ENCODE measurements at places on chromosomes 5 and 9.
A peak's percentile ranks its signal among the peaks of the same experiment; 100 is the strongest.

DNA sequence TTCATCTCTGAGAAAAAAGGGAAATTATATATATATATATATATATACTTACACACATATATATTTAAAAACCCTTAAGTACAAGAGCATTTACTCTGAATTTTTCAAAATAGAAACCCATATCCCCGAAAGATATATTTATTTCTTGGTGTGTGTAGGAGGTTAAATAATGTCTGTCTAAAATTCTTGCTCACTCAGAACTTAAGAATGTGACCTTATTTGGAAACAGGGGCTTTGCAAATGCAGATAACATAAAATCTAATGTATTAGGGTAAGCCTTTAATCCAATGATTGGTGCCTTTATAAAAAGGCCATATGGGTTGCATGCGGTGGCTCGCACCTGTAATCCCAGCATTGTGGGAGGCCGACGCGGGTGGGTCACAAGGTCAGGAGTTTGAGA, 517.3 kb upstream of the TLE4 start:
- no peak for DNase-seq

- no peak for DNase-seq
Measured at GRCh38 chr5:103532086-103532734, 30.4 kb downstream of the NUDT12 start.

DNA sequence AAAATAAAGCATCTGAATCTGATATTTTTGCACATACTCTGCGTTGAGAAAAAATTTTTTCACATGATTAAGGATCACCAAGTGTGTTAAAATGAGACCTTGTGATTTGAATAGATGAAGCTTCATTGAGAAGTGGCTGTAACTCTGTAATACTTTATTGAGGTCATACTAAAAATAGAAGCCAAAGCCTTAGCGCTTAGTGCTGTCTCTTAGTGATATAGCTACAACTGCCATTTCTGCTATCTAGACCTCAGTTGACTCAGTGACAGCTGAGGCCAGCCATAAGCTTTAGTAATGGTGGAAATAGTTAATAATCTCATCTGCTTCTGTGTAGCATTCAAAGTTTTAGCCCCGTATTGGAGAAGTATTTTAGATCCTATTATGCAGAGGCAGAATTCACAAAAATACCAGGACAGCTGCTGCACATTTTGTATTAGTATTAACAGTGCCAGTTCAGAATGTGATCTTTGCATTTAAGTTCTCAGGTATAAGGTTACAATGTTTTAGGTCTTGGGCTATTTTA, 107.4 kb upstream of the SGCD start:
- DNase-seq: no peak

GRCh38 chr5:1151316-1151715, 39.5 kb upstream of the SLC12A7 start:
- DNase-seq: no peak

DNA sequence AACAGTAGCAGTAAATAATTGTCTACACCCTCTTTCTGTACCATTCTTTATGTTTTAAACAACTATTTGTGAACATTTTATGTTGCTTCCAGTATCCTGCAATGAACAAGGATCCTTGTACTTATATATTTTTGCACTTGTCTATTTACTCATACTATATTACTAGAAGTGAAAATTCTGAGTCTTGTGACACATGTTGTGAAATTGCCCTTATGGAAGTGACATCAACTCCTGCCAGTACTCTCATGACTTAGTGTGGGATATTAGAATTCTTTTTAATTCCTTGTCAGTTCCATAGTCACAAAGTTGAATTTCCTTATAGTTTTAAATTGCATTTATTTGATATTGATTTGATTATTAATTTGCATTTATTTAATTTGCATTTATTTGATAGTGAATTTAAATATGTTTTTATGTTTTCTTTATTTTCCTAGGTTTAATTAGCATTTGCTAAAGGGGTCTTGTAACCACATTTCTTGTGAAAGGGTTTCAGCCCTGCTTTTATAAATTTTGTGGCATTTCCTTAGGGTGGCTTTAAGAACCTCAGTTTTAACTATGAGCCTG, 27.7 kb downstream of the PARP8 start:
- no peak for DNase-seq

GRCh38 chr9:15353892-15354291, 46.9 kb upstream of the TTC39B start:
- DNase-seq: no peak

- DNase-seq: no peak
Measured at GRCh38 chr5:62126090-62126489, 179.9 kb upstream of the KIF2A start.

- DNase-seq: peak; percentile 84
Measured at GRCh38 chr9:134390537-134390936, 64.3 kb downstream of the RXRA start.

GRCh38 chr9:114155263-114155994, at the start of gene COL27A1:
Gene COL27A1, plus strand, starts transcription at chr9:114155537. Its CDS starts 414 bp downstream, at chr9:114155951.
- peak; percentile 95 for DNase-seq

DNA sequence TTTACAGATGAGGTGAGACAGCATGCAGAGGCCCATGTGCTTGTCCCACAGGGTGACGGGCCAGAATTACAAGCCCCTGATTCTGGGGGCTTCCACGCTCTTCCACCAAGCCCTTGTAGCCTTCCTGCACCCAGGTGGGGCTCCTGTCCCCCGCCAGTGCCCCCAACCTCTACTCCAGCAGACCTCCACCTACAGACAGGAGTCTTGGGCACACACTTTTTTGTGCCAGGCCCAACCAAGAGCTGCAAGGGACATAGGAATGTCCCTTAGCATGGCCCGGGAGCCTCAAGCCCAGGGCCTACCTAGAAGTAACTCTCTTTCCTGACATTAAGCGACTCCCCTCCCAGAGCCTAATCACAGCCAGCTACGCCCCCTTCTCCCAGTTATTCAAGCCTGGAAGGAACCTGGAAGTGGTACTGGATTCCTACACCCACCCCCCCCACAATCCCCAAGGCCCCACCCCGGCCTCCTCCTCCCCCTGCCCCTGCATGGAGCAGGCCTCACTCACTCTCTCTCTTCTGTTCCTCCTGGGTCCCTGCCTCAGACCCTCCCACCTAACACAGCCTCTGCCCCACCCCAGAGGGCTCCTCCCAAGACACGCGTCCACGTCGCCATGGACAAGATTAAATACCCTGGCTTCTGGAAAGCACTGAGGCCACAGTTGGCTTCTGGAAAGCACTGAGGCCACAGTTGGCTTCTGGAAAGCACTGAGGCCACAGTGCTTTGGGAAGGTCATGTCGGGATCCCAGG, 30.5 kb downstream of the ADAMTS2 start:
- DNase-seq: no peak

DNA sequence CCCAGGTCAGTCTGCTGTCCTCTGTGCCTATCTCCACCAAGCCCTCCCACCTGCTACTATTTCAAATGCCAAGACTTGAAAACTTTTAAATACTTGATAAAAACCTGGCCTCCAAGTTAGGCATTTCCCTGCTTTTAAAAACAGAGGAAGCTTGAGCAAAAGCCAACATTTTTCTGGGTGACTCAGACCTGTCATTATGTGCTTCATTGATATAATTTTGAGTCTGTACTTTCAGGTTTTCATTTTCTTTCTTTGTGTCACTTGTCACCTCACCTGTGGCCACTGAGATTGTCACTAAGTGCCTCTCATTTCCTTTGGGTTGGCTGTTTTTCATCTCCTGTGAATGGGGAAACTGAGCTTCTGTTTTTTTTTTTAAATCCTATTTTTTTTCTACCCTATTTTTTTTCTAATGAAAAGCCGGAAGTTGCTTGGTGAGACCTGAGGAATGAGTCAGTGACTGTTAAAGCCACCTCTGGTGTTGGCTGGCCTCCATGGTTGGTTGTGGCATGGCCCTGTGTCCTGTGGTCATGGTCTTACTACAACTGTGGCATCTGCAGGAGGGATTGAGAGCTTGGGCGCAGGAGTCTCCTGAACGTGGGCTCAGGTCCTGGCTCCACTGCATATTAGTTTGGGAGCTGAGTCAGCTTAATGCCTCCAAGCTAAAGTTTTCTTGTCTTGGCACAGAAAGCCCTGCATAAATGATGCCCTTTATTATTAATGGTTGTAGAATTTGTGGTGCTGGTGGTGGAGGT, 56.7 kb downstream of the ARHGAP26 start:
- DNase-seq: no peak

DNA sequence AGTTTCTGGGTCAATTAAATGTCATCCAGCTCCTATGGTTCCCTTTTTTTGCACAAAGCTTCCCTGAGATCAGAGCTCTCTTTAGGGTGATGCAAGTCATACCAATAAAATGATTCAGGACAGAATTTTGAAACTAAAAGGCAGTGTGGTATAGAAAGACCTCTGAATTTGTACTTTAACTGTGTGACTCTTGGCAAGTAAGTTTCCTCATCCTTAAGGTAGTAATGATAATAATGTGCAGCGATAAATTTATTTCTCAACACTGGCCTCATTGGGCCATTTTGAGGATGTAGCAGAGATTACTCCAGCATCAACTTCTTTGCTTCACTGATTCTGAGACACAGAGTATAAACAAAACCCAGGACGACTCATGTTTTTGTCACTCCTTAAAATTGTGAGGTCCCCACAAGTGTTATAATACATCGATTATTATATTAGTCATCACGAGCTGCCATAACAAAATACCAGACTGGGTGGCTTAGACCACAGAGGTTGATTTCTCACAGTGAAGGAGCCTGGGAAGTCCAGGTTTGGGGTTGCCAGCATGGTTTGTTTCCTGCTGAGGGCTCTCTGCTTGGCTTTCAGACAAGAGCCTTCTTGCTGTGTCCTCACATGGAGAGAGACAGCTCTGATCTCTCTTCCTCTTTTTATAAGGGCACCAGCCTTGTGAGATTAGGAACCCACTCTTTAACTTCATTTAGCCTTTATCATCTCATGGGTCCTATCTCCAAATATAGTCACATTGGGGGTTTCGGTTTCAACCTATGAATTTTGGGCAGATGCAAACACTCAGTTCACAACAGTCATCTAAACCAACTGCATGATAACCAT, 293.0 kb downstream of the ZNF608 start:
- DNase-seq: peak; percentile 31

GRCh38 chr5:157025093-157025698, 33.7 kb downstream of the HAVCR1 start:
- no peak for DNase-seq

DNA sequence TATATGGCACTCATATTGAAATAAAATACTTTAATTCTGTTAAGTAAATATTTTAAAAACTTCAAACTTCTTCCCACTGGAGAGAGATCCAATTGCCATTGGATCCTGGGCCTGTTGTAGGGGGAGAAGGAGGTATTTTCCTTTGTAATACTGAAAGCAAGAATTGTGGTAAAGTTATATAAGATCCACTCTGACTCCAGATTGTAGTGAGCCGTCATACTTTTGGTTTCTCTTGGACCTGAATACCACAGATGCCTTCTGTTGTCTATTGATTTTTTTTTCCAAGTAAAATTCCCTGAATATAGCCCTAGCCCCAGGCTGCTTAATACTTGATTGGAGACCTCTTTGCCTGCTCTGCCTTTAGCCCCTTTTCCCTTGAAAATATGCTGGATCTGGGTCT, 86.9 kb downstream of the ATG10 start:
- DNase-seq: no peak

- no peak for DNase-seq
Measured at GRCh38 chr5:15574806-15575325, 74.9 kb downstream of the FBXL7 start.

- no peak for DNase-seq
Measured at GRCh38 chr5:36661456-36662220, 55.2 kb downstream of the SLC1A3 start.

DNA sequence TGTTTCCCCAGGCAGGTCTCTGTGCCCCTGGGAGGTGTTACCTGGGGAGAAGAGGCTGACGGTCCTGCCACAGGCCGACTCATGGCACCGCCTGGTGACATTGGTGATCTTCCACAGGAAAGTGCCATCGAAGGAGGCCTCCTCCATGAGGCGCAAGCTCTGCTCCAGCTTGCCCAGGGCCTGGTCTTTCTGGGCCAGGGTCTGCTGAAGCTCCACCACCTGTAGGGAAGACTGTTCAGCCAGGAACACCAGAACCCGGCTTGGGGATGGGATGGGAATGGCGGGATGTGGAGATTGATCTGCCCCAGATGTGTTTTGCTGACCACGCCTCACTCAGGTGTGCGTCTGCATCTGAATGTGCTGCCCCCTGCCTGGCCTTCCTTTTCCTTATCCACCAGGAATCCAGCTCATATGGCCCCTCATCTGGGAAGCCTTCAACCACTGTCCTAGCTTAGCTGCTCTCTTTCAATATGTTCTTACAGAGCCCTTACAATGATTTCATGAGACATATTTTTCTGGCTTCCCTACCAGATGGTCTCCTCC, 15.2 kb downstream of the TRAF1 start:
- no peak for DNase-seq

DNA sequence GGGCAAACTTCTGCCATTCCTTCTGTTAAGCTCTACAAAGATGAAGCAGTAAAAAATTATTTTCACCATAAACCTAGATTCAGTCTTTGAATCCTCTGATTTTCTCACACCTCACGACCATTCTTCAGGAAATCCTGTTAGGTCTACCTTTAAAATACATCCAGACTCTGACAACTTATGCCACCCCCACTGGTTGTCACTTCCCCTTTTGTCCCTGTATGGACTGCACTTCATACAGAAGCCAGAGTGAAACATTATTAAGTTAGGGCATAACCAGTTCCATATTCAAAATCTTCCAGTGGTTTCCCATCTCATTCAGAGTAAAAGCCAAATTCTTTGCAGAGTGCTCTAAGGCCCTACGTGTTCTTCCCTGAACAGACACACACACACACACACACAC, 499.8 kb downstream of the RASEF start:
- DNase-seq: no peak

- DNase-seq: no peak
Measured at GRCh38 chr5:138884554-138884953, 9.4 kb upstream of the LRRTM2 start.

DNA sequence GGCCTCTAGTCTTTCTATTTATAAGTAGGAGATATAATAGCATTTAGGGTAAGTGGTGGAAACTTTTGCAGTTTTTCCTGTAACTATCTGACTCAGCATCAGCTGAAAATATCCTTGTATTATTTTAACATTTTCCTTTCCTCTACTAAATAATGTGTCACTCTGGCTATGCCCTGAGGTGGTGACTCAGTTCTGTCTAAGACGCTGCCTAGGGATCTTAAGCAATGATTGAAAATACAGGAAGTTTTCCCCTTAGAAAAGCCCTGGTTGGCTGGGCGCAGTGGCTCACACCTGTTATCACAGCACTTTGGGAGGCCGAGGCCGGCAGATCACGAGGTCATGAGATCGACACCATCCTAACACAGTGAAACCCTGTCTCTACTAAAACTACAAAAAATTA, 9.3 kb upstream of the EDIL3 start:
- DNase-seq: no peak

Data from GM13977 (cell line).